ENCODE measurements at places on chromosomes 2 and 18. TPM values are rescaled to one million over a fixed set of nuclear protein-coding genes. Genes with fewer than 3 reads are reported as not detected.

TLX2 gene
- 0.30 TPM for total RNA-seq

IL18RAP gene
- 2.6 TPM for total RNA-seq

ASPRV1 gene
- 0.81 TPM for total RNA-seq

IL1R1 gene
- total RNA-seq: 0.22 TPM

DNAJC27 gene
- total RNA-seq: 23.1 TPM

ASB3 gene
- total RNA-seq: 31.0 TPM

LIMS3 gene
- not detected for total RNA-seq

TRIM43 gene
- total RNA-seq: not detected

TBR1 gene
- not detected for total RNA-seq

FNDC4 gene
- not detected for total RNA-seq

IL1RN gene
- 0.31 TPM for total RNA-seq

DNA sequence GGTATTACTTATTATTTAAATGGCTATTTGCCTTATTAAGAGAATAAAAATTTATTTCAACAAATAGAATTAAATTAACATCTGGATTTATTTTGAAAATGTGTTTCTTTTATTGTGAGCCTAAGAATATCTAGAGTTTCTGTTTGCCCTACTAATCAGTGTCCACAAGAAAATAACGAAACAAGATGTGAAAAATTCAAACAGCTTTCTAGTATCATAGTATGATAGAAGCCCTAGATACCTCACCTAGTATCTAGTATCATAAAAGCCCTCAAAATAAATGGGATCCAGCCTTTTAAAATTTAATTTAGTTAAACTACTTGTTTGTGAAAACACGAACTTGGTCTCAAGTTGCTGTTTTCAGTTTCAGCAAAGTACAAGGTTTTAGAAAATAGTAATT lies 13.7 kb upstream of the SLC40A1 start:
- no peak for DNase-seq

- DNase-seq: peak; percentile 30
Measured at GRCh38 chr2:28391564-28392296, 928 bp upstream of the FOSL2 start.

DNA sequence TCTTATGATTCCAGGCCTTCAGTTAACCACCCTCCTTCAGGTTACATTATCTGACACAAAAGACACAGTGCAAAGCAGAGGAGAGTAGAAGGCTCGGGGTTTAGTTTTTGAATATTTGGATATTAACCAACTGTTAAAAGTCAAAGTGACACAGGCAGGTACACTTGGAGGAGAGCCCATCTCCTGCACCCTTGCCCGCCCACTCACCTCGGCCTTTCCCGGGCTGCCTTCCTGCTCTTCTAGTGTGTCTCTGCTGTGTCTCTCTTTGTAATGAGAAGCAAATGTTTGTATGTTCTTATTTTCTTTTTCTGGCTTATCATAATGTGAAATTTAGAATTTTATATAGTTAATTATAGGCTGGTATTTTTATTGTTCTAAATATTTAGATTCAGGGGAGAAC lies 35.1 kb downstream of the ZNF236 start:
- DNase-seq: no peak

GRCh38 chr18:49238433-49239042 lies 221.9 kb downstream of the DYM start:
- no peak for DNase-seq

- no peak for DNase-seq
Measured at GRCh38 chr18:77321823-77322805, 72.5 kb downstream of the GALR1 start.

GRCh38 chr2:105768961-105769452 lies 24.3 kb downstream of the NCK2 start:
- no peak for DNase-seq

GRCh38 chr18:35731701-35732100 lies 150.2 kb downstream of the GALNT1 start:
- no peak for DNase-seq

GRCh38 chr2:231601356-231602229 lies 8.9 kb downstream of the TEX44 start:
- peak; percentile 73 for DNase-seq

- DNase-seq: no peak
Measured at GRCh38 chr2:235162082-235162836, 210.4 kb downstream of the SH3BP4 start.

- DNase-seq: no peak
Measured at GRCh38 chr2:179770029-179770428, 91.4 kb downstream of the ZNF385B start.

- DNase-seq: no peak
Measured at GRCh38 chr2:28247290-28247689, 145.4 kb upstream of the FOSL2 start.

- no peak for DNase-seq
Measured at GRCh38 chr2:189702071-189702470, 27.6 kb downstream of the ANKAR start.

- DNase-seq: no peak
Measured at GRCh38 chr18:75269124-75269680, 58.6 kb downstream of the TSHZ1 start.

DNA sequence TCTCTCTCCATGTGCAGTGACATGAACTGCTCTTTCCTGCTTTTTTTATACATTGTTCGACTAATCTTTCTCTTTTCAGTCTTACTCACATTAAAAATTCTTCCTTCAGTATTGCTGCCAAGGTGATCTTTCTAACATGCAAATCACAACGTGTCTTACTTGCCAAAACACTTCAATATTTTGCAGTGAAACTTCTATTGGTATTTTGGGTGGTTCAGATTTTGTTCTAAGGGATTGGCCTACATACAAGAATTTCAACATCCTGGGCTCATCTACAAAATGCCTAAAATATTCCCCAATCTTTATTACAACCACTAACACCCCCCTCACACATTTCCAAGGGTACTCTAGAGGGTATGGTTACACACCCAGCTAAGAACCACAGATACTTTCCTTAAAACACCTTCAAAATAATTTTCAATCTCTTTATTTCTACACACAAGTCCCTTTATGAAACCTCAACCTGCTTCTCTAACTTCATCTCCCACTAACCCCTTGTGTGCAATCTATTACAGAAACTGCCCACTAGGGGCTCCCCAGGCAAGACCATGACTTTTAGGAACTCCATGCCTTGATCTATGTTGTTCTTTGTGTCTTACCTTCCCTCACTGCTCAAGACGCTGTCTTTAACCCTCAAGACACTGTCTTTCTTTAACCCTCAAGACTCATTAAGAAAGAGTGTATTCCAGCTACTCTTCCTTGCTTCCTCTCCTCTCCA lies 50.9 kb downstream of the COL3A1 start:
- DNase-seq: no peak
